Hematopoietic multipotent progenitor cell treated with erythropoietin and hydrocortisone succinate and interleukin-3 and kit ligand, for 17 days (in vitro differentiated cells): ENCODE measurements at places on chromosomes 11 and 22.

DNA sequence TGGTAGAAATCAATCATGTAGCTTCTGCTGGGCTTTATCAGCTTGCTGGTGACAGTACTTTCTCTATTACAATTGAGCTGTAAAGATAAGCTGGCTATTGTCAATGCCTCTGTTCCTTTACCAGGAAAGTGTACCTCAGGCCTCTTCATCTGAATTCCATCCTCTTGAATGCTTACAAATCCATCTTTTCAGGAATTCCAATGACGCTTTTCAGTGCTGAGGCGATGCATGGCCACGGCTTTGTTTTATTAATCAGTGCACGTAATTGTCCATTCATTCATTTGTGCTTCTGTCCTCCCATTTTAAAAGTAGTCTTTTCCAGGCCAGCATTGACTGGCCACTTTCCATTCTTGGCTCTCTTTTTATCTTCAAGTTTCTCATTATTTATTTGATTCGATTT lies 202.0 kb downstream of the PGR start:
- no peak for DNase-seq

- DNase-seq: no peak
Measured at GRCh38 chr11:124405581-124405980, 6.8 kb upstream of the OR8B3 start.

- DNase-seq: no peak
Measured at GRCh38 chr22:30291058-30291892, 2.0 kb upstream of the CASTOR1 start.

DNA sequence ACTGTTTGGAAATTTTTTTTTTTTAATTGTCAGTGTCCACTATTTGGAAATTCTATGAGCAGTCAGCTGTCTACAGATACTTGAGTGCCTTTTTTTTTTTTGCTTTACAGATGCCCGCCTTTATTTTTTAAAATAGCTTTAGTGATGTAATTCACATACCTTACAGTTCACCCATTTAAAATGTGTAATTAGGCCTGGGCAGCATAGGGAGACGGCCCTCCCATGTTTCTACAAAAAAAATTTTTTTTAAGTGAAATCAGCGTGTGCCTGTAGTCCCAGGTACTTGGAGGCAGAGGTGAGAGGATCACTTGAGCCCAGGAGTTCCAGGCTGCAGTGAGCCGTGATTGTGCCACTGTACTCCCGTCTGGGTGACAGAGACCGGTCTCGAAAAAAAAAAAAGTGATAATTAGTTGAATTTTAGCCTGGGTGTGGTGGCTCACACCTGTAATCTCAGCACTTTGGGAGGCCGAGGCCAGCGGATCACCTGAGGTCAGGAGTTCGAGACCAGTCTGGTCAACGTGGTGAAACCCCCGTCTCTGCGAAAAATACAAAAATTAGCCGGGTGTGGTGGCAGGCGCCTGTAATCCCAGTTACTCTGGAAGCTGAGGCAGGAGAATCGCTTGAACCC lies 1.5 kb downstream of the ZNF143 start:
- no peak for DNase-seq

- DNase-seq: no peak
Measured at GRCh38 chr11:100098560-100098959, 588.5 kb upstream of the ARHGAP42 start.

- no peak for DNase-seq
Measured at GRCh38 chr22:49462795-49463194, 364.9 kb downstream of the BRD1 start.

GRCh38 chr11:85953491-85954143 lies 98.4 kb downstream of the CCDC83 start:
- no peak for DNase-seq

- DNase-seq: peak; percentile 86
Measured at GRCh38 chr11:57568330-57568766, 876 bp upstream of the UBE2L6 start.

DNA sequence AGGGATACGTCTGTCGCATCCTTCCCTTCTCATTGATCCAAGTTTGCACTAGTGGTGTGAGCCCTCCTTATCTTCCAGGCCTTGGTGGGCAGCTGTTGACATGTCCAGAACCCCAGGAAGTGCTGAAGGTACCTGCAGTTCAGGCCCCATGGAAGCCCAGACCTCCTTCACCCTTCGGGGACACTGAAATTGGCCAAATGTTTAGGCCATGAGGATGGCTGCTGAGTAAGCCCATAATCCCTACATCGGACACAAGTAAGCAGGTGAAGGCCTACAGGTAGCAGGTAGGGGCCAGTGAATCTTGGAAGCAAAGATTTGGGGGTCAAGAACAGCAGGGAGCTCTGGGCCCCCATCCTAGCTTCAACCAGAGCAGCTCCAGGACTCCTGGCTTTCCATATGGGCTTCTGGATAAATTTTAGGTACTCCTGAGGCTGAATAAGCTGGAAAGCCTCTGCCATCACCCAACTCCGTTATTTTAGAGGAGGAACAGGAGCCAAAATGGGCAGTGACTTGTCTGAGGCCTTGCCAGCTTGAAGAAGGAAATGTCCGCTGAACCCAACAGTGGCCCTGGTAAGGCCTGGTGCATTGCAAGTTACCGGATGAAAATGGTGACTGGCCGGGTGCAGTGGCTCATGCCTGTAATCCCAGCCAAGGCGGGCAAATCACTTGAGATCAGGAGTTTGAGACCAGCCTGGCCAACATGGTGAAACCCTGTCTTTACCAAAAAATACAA lies 45.2 kb downstream of the MORC2 start:
- no peak for DNase-seq

- DNase-seq: no peak
Measured at GRCh38 chr11:92504534-92504933, 279.9 kb downstream of the FAT3 start.

- DNase-seq: no peak
Measured at GRCh38 chr11:81573367-81573766, 1160.3 kb downstream of the FAM181B start.

- DNase-seq: no peak
Measured at GRCh38 chr11:113723787-113724186, 17.7 kb upstream of the TMPRSS5 start.

DNA sequence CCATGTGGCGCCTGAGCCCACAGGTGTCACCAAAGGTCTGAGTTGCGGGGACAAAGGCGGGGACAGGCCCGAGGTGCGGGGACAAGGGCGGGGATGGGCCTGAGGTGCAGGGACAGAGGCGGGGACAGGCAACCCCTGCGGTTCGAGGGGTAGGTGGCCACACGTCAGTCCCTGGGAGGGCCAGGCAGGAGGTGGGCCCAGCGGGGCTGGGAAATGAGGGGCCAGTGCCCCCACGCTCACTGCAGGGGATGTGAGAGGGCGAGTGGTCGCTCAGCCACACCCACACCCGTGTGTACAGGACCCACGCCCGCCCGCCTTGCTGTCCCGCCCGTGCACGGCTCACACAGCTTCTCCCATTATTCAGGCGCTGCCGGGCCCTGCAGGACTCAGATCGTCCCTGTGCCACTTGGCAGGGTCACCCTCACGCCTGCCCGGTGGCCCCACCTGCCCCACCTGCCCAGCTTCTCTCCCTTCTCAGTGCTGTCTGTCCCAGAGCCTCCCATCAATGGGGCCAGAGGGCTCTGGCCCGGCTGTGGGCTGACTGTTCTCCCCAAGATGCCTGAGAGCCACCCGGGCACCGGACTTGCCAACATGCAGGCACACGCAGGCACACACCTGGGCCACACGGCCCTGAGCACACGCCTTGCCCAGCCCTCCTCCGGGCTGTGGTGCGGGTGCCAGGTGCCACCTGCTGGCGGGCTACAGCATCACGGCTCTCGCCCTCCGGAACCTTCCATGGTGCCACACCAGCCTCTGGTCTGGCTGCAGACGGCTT lies 14.2 kb upstream of the MUC6 start:
- peak; percentile 77 for DNase-seq

- DNase-seq: no peak
Measured at GRCh38 chr22:22820076-22820475, 67.5 kb upstream of the IGLL5 start.

DNA sequence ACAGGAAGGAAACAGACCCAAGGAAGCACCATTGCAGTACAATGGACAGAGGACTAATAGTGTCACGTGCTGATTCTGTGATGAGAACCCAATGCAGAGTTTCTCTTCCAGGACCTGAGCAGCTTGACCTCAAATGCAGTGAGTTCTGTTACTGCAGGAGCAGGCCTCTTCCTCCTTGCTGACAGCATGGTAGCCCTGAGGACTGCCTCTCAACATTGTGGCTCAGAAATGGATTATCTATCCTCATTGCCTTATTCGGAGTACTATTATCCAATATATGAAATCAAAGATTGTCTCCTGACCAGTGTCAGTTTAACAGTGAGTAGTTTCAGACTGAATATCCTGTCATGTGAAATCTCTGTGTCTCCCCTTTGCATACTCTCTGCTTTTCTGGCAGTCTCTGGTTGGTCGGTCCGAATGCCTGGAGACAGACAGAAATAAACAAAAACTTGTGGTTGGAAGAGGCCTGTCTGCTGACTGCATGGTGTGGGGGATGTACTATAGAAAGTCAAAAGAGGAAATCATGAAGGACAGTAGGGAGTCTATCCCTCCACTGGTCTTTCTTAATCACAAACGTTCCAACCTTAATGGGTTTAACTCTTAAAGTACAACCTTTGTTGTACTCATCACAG lies 6.9 kb upstream of the MS4A14 start:
- no peak for DNase-seq

DNA sequence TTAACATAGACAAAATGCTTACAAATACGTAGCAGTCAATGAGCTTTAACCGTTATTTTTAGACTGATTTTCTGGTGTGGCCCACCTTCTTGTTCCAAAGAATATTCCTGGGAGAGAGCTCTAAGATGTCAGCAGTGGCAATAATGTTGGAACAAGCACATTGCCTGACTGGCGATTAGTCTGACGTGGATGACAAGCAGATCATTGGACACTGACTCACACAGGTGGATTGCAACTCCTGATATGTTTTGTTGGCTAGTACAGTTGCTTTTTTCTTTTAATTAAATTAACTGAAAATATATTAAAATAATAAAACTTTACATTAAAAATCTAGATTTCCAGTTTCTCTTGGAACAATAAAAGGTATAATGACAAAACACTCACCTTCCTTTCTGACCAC lies 78.0 kb downstream of the TENM4 start:
- DNase-seq: no peak

DNA sequence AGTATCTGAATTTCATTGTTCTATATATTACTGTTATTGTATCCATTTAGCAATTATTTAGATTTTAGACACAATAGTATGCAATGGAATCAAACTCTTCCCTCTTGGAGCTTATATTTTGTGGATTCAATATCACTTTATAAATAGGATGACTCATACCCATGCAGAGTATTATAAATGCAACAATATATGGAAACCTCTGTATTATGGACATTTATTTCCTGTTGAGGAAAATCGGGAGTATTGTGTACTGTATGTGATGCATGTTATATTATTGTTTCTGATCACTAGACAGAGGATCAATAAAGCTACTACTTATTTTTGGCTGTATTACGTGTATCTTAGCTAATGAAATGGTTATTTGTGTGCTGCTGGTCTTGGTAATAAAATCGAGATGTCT lies 770 bp downstream of the METTL15 start:
- peak; percentile 43 for DNase-seq

GRCh38 chr11:79100093-79100910 lies 340.5 kb downstream of the TENM4 start:
- DNase-seq: no peak

DNA sequence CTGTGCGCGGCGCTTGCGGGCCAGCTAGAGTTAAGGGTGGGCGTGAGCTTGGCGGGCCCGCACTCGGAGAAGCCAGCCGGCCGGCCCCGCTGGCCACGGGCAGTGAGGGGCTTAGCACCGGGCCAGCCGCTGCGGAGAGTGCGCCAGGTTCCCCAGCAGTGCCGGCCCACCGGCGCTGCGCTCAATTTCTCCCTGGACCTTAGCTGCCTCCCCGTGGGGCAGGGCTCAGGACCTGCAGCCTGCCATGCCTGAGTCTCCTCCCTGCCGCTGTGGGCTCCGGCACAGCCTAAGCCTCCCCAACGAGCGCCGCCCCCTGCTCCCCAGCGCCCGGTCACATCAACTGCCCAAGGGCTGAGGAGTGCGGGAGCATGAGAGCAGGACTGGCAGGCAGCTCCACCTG lies 5.2 kb upstream of the PES1 start:
- DNase-seq: no peak

GRCh38 chr22:47225080-47225930 lies 462.9 kb downstream of the TBC1D22A start:
- DNase-seq: no peak

DNA sequence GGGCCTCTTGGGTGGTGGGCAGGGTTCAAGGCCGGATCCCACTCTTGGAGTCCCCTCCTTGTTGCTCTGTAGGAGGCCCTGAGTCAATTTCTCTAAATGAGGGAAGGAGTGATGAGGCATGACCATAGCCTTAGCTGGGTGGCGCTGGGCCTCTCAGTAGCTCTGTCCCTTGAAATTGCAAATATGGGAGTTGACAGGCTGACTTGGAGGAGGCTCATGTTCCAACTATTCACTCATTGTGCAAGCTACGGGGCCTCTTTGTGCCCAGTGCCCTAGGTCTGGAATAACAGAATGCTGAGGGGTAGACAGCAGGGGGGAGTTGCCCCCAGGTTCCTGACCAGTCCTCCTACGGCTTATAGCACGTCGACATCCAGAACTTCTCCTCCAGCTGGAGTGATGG lies 8.0 kb downstream of the SELENOM start:
- DNase-seq: no peak

DNA sequence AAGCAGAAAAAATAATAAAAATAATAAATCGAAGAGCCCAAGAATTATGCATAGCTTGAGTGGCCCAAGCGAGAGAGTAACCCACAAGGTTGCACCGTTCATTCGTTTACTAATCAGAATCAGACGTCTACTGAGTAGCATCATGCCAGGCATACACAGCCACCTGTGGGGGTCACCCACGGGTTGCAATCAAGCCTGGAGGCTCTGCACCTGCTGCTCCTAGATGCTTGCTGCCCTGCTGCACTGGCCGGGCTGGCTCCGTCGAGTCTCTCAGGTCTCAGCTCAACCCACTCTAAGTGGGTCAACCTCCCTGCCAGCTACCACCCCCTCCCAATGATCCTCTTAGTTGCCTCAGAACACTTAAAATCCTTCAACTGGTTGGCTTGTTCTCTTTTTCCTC lies 2.0 kb upstream of the TESMIN start:
- no peak for DNase-seq

DNA sequence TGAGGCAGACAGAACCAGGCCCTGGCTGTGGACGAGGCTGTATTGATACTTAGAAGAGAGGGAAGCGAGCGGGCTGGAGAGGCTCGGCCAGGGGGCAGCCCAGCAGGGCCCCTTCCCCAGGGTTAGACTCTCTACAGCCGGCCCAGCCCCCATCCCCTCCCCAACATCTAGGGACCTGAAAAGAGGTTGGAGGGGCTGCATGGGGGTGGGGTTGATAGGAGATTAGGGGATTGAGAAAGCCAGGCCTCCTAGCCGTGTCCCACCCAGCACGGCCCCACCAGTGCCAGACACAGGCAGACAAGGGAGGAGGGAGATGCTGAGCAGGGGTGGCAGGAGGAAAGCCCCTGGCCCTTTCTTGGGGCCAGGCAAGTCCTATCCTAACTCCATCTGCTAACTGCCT lies 5.7 kb downstream of the LSP1 start:
- no peak for DNase-seq

GRCh38 chr11:34052608-34053160 lies 1.2 kb downstream of the CAPRIN1 start:
- DNase-seq: no peak

GRCh38 chr11:68386331-68386978 lies 74.1 kb downstream of the LRP5 start:
- no peak for DNase-seq

- no peak for DNase-seq
Measured at GRCh38 chr11:57224537-57224936, 12.5 kb downstream of the APLNR start.

- peak; percentile 64 for DNase-seq
Measured at GRCh38 chr22:36253523-36254490, 874 bp downstream of the APOL1 start.
